ENCODE measurements at places on chromosomes 5 and 9. TPM values are rescaled to one million over a fixed set of nuclear protein-coding genes. Genes with fewer than 3 reads are reported as not detected.

GRCh38 chr5:74055486-74056106, 429.6 kb downstream of the ARHGEF28 start:
- DNase-seq: no peak
- H3K27ac ChIP-seq: no peak overlapping the region
- no peaks in the 10 kb centered on the region for H3K4me1 ChIP-seq
- no peaks in the 10 kb centered on the region for H3K36me3 ChIP-seq

DNA sequence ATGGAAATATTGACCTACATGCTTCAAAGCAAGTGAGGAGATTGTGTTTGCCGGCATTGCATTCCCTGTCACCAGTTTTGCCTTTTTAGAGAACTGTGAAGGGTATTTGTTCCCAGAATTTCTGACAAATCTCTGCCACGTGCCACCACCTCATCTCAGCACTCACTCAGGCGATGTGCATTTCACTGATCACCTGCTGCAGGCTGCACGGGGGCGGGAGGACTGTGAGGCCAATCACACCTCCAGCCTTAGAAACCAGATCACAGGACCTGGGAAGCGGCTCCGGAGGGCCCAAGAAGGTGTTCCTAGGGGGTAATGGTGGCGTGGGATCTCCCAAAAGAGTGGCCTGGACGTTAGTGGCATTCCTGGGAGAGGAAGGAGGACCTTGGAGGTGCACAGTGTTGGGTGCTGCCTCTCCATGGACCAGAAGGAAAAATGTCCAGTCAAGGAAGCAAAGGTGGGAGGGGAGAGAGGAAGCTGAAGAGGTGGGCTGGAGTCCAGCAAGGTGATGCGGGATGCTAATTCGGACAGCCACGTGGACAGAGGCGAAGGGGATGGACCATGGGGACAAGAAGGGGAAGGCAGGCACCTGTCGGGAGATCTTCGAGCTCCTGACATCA, 63.6 kb upstream of the OLFM1 start:
- no peak overlapping the region for H3K27ac ChIP-seq
- DNase-seq: no peak
- no peak overlapping the region for H3K4me3 ChIP-seq
- H3K4me1 ChIP-seq: no peaks in the 10 kb centered on the region
- H3K27me3 ChIP-seq: 0 out of 2 replicates have a peak, but pooled peaks cover 9% of the 10 kb centered on the region
- no peaks in the 10 kb centered on the region for H3K36me3 ChIP-seq

- H3K27ac ChIP-seq: no peak overlapping the region
- no peak for DNase-seq
- no peaks in the 10 kb centered on the region for H3K27me3 ChIP-seq
- no peaks in the 10 kb centered on the region for H3K4me1 ChIP-seq
These were observed 627.2 kb downstream of the PSAT1 start for GRCh38 chr9:78923966-78924659.

- H3K36me3 ChIP-seq: no peaks in the 10 kb centered on the region
- peaks cover 26% of the 10 kb centered on the region for H3K27me3 ChIP-seq
- DNase-seq: peak; percentile 23
- no peak overlapping the region for H3K4me3 ChIP-seq
These were observed 143.9 kb upstream of the SLC1A3 start for GRCh38 chr5:36462295-36463021.

DNA sequence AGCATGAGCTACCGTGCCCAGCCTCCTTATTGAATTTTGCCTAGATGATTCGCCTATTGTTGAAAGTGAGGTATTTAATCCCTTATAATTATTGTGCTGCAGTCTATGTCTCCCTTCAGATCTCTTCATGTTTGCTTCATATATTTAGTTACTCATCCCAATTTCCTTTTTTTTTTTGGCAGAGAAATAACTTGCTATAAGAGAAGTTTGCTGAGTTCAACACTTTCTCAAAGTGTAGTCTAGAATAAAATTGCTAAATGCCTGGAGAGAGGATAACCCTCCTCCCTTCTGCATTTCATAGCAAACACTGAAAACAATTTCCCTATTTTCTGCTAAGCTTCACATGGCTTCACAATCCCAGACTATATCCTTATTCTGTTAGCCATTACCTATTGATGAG, 136.6 kb upstream of the CD180 start:
- no peaks in the 10 kb centered on the region for H3K36me3 ChIP-seq
- H3K4me1 ChIP-seq: no peaks in the 10 kb centered on the region
- H3K4me3 ChIP-seq: no peak overlapping the region
- H3K27ac ChIP-seq: no peak overlapping the region
- no peak for DNase-seq

GNE gene
- total RNA-seq: 22.4 TPM

- H3K27me3 ChIP-seq: no peaks in the 10 kb centered on the region
- no peak for DNase-seq
- H3K4me1 ChIP-seq: no peaks in the 10 kb centered on the region
- H3K36me3 ChIP-seq: no peaks in the 10 kb centered on the region
- H3K27ac ChIP-seq: no peak overlapping the region
These were observed 62.8 kb downstream of the TRPM3 start for GRCh38 chr9:71058660-71059059.

SLC46A2 gene
- not detected for total RNA-seq

NACC2 gene
- total RNA-seq: 35.9 TPM

MCTP1 gene
- not detected for total RNA-seq

PAX5 gene
- not detected for total RNA-seq

GRCh38 chr5:178465861-178466288, 124.3 kb downstream of the COL23A1 start:
- H3K4me1 ChIP-seq: no peaks in the 10 kb centered on the region
- H3K4me3 ChIP-seq: no peak overlapping the region
- DNase-seq: no peak

DNA sequence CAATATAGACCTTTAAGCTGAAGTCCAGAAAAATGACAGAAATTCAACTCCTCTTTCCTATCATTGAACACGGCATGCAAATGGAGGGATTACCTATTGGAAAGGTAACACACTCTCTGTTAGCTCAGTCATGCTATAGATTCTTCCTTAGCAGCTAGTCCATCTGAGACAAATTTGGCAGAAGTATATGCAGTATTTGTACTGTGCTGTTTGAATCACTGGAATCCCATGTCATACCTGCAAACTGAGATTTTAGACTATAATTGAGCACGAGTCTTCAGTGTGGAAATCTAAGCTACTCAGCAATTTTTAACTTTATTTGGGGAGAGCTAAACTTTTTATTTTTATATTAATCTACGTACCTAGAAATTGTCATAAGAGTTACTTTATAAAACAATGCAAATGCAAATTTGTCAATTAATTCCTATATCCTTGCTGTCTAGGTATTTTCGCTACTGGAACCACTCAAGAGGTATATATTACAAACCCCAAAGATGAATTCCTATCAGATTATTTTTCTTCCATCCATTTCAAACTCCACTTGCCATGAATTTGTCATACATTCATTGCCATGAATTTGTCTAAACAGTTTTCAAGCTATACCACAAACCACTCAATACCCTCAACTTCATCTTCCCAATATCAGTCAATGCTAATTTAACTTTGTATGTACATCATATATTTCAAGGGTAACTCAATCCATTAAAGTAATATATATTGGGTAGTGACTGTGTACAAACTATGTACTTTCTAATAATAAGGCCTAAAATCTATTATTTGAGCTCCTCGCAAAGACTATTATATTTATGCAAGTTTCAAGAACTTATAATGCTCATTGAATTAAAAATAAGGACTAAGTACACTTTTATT, 224.8 kb downstream of the MEF2C start:
- no peaks in the 10 kb centered on the region for H3K36me3 ChIP-seq
- H3K4me3 ChIP-seq: no peak overlapping the region
- H3K4me1 ChIP-seq: no peaks in the 10 kb centered on the region
- no peak overlapping the region for H3K27ac ChIP-seq
- peaks cover 48% of the 10 kb centered on the region for H3K27me3 ChIP-seq

- H3K36me3 ChIP-seq: no peaks in the 10 kb centered on the region
- H3K4me1 ChIP-seq: peaks cover 13% of the 10 kb centered on the region
These were observed 81.6 kb downstream of the ARHGAP26 start for GRCh38 chr5:142851731-142852130.

ARID3C gene
- total RNA-seq: 0.11 TPM

DNA sequence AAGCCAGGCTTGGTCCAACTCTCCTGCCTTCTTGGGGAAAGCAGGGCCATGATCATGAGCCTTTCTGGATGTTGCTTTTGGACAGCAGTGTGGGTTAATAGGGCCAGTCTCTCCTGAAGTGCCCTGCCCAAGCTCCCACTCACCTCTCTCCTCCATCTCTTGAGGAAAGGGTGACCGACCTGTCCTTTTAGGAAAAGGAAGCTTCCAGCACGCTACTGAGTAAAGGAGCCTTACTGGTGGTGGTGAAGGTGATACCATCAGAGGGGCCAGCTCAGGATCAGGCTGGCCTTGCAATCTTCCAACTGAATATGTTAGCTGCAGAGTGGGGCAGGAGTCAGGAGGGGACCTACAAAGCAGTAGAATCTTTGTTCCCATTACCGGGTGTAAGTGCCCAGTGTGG, 2.2 kb upstream of the RGS3 start:
- H3K4me3 ChIP-seq: no peak overlapping the region
- H3K36me3 ChIP-seq: no peaks in the 10 kb centered on the region
- no peak for DNase-seq
- H3K4me1 ChIP-seq: peaks cover 6% of the 10 kb centered on the region
- H3K27ac ChIP-seq: no peak overlapping the region

DNM1 gene
- 12.1 TPM for total RNA-seq

PTGS1 gene
- 39.6 TPM for total RNA-seq

GRCh38 chr9:89845321-89845720, 240.5 kb downstream of the GADD45G start:
- no peaks in the 10 kb centered on the region for H3K36me3 ChIP-seq
- no peak overlapping the region for H3K4me3 ChIP-seq
- no peaks in the 10 kb centered on the region for H3K27me3 ChIP-seq
- no peak for DNase-seq

CCL27 gene
- total RNA-seq: not detected

DNA sequence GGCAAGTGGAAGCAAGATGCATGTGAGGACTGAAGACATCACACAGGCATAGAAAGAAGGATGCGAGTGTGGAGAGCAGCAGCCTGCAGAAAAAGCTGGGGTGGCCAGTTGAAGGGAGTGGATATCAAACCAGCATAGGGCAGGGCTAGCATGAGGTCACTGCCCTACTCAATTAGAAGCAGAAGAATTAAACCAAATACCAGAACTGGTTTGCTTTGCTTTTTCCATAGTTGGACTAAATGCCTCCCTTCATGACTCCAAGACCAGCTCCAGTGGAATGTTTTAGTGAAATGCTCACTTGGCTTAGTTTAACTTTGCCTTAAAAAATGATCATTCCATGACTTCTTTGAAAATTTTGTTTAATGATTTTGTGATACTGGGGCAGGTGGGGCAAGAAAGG, 45.8 kb downstream of the TMEM167A start:
- no peak overlapping the region for H3K4me3 ChIP-seq
- no peaks in the 10 kb centered on the region for H3K27me3 ChIP-seq
- no peak overlapping the region for H3K27ac ChIP-seq

CAMK2A gene
- total RNA-seq: 0.51 TPM

DNA sequence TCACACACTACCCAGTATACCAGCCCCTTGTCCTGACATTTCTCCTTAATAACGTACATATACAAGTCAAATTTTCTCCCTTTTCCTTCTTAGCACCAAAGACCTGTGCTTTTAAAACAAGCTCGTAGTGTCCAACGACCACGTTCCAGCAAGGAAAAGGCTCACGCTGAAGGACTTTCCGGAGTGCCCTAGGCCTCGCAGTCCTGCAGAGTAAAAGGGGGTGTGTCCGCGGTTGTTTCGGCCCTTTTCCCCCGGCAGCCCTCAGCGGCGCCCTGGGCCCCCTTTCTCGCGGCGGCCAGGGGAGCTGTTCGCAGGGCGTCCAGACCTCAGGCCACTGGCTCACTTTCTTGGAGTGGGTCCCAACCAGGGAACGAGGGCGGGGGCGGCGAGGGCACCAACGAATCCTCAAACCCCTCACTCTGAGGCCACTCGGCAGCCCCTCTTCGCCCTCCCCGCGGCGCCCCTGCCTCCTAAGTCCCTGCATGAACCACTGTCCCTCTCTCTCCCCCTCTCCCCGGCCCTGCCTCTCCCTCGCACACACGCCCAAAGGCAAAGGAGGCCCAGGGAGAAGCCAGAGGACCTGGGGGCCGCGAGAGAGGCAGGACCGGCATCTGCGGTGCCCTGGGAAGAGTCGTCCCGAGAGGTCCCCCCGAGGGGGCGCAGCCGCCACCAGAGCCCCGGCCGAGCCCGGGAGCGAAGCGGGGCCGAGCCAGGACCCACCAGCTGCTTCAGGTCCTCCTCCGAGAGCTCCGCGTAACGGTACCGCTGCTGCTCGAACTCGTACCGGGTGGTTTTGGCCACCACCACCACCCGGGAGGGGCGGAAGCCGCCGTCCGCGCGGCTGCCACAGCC, 720 bp downstream of the NADK2 start:
- peak overlapping the region; percentile 81 for H3K4me3 ChIP-seq
- H3K27me3 ChIP-seq: no peaks in the 10 kb centered on the region
- no peaks in the 10 kb centered on the region for H3K36me3 ChIP-seq
- DNase-seq: peak; percentile 87
- H3K27ac ChIP-seq: peak overlapping the region; percentile 93
- H3K4me1 ChIP-seq: peaks cover 24% of the 10 kb centered on the region

OTULINL gene
- total RNA-seq: not detected

DNA sequence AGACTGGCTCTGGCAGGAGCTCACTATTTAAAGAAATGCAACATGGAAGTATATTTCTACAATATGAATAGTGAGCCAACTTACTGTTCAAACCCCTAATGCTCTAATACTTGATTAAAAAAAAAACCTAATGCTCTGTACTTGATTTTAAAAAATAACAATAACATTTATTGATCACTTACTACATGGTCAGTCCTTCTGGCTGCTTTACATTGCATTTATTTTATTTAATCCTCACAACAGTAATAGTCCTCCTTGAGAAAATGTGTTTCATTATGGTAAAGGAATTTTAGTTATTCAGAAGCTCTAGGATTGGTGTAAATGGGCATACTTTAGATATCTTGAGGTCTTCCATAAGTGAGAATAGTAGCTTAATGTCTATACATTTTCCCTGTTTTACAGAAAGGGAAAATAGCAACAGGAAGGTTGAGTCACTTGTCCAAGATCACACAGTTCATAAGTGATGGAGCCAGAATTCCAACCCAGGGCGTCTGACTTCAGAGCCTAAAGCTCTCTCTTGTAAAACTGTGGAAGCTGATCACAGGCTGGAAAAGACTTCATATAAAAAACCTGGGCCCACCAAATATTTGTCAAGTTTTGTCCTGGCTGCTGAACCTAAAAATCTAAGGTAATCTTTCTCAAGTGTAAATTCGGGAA, 1.0 kb downstream of the STARD4 start:
- H3K4me3 ChIP-seq: peak overlapping the region; percentile 89
- peak overlapping the region; percentile 77 for H3K27ac ChIP-seq
- H3K36me3 ChIP-seq: no peaks in the 10 kb centered on the region
- peaks cover 15% of the 10 kb centered on the region for H3K4me1 ChIP-seq
- peak; percentile 64 for DNase-seq
- no peaks in the 10 kb centered on the region for H3K27me3 ChIP-seq

SOX30 gene
- not detected for total RNA-seq

CD14 gene
- 6.1 TPM for total RNA-seq

GRCh38 chr5:171595801-171596231, 176.4 kb downstream of the FGF18 start:
- DNase-seq: peak; percentile 81
- H3K4me3 ChIP-seq: no peak overlapping the region
- no peaks in the 10 kb centered on the region for H3K36me3 ChIP-seq
- 0 out of 2 replicates have a peak, but pooled peaks cover 8% of the 10 kb centered on the region for H3K27me3 ChIP-seq
- H3K4me1 ChIP-seq: 0 out of 2 replicates have a peak, but pooled peaks cover 5% of the 10 kb centered on the region
- H3K27ac ChIP-seq: no peak overlapping the region
